NB4 (cell line): ENCODE measurements at places on chromosomes 3 and 15.

DNA sequence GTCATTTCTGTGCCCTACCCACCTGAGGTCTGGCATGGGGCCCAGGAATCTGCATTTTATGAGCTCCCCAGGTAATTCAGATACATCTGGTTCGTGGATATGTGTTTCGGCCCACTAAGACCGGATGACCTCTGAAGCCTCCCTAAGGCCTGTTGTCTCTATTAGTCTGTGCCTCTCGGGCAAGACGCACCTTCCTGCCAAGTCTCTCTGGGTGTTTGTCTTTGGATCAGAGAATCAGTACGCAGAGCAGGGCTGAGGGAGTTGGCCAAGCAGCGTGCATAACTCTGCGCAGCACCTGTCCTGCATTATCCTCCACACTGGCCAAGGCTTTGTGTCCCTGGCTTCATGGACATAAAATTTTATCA, 181.0 kb downstream of the THSD4 start:
- no peak for DNase-seq

DNA sequence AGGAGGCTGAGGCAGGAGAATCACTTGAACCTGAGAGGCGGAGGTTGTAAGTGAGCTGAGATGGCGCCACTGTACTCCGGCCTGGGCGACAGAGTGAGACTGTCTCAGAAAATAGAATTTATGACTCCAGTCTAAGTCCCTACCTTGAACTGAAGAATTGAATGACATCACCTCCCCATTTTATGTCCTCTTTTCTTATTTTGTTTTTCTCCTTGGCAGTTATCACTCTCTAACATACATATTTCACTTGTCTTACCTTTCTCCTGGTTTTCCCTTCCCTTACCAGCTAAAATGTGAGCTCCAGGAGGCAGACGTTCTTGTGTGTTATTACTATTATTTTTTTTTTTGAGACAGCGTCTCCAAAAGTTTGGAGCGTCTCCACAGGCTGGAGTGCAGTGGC, 7.6 kb downstream of the TATDN2 start:
- no peak for DNase-seq

DNA sequence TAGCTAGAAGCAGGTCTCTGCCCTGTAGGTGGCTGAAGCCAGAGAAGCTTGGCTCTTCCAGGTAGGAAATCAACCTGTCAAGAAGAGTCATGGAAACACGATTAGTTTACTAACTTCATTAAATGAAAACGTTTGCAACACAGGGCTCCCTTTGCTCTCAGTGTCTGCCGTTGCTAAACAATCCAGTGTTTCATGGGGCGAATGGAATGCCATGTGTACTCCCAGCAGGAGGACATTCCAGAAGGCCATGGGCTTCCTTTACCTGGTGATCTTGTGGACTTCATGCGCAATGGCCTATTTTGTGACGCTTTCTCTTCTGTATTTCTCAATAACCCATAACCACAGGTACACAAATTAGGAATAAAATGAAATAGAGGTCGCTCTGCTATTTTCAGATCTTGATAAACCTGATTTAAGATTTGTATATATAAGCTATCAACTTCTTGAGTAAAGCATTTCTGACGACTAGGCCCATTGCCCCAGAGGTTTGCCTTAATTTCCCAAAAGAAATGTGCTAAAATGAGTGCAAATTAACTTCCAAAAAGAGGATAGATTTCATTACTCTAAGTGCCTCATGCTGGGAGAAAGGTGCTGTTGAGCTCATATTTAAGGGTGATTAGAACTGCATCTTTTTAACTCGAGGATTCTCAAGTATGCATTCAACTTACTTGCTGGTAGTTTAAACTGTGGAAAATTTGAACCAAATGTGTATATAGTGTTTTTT, 171.0 kb downstream of the EPHA3 start:
- DNase-seq, result no peak

DNA sequence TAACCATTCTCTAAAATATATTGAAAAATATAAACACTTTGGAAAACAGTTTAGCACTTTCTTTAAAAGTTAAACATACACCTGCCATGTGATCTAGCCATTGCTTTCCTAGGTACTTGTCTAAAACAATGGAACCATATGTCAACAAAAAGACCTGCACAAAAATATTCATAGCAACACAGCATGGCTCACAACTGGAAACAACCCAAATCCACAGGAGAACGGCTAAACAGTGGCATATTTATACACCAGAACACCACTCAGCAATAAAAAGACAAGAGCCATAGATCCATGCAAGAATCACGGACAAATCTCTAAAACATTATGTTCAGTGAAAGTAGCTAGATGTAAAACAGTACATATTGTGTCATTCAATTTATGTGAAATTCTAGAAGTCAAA, 221.3 kb upstream of the UBE2E2 start:
- no peak for DNase-seq

DNA sequence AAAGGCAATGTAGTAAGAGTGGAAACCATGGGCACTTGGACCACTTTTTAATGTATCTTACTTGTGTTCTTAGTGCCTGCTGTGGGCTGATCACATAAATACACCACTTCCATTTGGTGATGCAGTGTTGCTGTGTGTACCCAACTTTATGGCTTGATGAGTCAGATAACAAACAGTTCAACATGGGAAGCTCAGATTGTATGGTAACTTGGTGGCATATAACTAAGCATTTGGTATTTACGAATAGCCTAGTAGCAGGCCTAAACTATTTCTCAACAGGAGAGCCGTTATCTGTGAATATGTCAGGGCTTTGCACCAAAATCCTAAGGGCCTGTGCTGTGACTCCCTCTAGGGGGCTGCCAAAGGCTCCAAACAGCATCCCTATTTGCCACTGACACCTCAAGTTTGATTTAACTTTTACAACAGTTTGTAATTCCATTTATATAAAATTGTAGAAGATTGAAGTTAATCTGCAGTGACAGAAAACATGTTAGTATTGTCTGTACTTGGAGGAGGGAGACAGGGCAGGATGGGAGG, 640.4 kb upstream of the CADM2 start:
- no peak for DNase-seq

DNA sequence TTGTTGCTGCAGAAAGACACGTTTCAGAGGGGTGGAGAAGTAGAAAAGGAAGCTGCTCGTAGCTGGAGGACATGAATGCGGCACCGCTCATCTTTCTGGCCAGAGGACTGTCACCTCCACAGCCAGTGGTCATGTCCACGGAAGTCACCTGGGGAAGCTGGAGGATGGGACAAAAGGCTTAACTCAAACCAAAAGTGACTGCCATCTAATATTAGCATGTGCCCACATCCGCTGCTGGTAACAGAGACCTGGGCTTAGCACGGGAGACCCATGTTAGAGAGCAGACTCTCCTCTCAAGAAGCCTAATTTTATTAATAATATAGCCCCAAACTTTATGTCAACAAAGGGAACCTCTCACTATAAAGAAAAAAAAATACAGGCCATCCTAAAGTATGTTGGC, 5.9 kb downstream of the MEX3B start:
- DNase-seq, result no peak

- DNase-seq, result no peak
Measured at GRCh38 chr3:114454551-114455251, 160.9 kb downstream of the TIGIT start.

DNA sequence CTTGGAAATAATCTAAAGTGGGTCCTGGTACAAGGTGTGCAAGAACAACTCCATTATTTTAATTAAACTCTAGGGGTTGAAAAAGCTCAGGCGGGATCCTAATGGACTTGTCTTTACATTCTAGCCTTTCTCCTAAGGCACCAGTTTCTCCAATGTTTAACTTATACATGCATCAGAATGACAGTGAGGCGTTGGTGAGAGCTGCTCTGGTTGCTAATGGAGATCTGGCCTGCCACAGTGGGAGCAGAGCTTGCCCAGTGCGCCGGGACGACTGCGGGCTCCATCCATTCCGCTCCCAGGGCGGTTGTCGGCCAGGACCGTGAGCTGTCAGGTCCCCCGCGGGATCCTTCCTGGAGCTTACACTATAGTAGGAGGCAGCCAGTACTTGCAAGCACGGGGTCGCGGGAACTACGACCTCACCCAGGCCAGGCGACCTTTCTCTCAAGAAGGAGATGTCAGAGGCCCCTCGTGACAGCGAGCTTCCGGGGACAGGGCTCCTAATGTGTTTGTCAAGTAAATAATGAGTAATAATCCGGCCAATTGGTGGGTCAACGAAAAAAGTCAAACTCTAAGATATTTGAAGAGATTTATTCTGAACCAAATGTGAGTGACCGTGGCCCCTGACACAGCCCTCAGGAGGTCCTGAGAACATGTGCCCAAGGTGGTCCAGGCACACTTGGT, 991 bp upstream of the HIGD1A start:
- no peak for DNase-seq

- no peak for DNase-seq
Measured at GRCh38 chr3:146532406-146532805, 12.0 kb downstream of the PLSCR1 start.

DNA sequence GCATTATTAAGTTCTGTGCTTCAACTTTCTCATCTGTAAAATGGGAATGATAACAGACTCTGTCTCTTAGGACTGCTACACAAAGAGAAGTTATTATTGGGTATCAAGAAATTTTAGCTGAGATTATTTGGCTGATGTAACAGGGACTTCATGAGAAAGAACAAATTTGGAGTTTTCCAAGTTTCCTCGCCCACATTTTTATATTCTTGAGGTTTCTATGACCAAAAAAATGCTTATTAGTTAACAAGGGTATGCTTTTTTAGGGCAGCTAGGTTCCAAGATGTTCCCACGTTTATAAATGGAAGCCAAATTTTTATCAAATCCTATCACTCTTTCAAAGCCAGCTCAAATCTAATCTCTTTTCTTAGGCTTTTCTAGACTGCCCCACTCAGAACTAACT, 50.6 kb upstream of the C3orf80 start:
- no peak for DNase-seq
